ENCODE measurements at places on chromosomes 6 and 20.

DNA sequence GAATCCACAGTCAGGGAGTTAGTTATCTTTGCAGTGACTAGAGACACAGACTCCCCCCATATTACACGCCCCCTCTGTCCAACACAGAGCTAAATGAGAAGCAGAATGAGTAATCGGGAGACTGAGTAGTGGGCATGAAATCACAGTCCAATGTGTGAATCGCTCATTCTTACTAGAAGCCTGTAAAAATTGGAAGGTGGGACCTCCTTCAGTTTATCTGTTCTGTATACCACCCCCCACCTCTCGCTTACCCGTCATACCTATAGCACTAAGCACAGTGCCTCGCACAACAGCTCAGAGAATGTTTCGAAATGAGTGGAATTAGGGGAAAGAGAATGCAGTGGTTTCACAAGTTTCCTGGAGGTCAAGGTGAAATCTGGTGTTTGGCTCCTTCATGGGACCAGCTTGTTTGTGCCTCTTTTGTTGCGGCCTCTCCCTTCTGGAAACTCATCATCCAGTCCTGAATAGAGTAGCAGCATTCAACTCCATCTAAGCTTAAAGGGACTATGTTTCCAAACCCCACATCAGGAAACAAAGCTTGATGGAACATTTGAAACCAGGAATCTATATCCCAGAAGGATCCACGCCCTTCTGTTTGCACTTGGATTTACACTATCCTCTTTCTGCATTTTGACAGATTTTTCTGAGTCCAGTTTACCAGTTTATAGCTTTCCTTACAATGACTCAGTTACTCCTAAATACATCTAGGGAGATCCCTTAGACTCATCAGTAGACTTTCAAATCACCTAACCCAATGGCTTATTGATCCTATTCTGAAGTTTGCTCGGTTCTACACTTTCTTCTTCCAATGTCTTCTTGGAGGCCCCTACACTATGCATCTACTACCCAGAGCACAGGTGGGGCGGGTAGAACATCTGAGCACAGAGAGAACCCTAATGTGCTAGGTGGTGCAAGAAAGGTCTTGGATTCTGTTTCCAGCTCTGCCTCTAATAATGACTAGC, 59.2 kb upstream of the PIM1 start:
- no peak for DNase-seq

- no peak for DNase-seq
Observed at GRCh38 chr6:25027221-25027916, 91.6 kb upstream of the RIPOR2 start.

DNA sequence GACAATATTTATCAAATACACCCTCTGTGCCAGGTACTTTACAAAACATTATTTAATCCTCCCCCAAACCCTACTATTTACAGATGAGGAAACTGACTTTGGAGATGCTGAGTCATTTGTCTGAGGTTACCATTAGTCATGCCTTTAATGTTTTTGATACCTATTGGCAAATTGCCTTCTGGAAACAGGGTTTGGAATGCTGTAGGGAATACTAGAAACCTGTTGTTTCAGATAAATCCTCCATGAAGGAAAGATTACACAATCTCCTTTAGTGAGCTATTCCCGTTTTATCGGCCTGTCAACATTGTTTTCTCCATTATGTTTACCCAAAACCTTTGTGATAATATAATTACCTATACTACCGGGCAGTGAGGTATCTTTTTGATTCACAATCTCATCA, 93.6 kb upstream of the ADGRF1 start:
- peak; percentile 44 for DNase-seq

DNA sequence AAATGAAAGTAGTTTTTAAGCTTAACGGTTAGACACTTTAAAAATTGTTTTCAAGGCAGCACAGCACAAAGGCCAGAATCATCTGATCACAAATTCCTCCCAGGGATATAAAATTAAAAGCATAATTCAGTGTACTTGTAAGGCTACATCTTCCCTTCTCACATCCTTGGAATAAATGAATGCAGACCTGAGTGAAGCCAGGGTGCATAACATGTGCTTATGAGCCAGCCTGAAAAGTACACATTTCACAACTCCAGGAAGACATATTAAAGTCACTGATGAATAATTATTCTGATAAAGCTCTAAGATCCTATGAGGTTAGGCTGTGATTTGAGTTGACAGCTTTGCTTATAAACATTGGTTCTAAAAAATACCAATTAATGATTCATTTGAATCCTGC, 163.6 kb downstream of the BTBD9 start:
- no peak for DNase-seq

DNA sequence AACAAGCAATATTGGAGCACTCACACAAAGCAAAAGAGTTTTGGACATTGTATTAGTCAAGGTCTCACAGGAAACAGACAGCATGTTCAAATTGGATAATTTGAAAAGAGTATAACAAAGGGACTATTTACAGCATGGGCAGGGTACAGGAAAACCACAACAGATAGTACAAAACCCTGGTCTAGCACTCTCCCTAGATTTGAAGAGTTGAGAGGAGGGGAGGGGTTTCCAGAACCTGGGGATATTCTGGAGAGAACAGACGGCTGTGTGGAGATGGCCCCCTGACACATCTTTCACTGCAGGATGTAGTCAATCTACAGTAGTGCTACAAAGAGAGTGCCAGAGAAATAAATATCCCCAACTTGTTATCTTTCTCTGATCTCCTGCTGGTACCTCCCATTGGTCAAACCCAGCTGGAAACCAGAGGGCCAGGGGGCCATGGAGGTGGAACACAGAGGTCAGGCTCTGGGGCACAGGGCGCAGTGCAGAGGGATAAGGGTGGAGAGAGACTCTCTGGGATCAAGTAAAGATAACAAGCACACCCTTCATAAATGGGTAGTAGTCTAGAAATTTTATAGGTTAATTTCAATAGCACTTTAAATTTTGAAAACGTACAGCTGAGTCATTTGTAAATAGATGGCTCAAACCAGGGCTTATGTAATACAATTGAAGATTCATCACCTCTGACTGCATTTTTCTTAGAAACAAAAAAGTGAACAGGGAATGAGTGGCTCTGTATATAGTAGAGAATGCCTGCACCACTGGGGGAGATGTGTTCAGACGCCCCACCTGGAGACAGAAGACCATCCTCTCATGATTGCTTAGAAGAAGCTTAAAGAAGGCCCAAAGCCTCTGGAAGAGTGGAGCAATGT, 25.7 kb downstream of the RCAN2 start:
- DNase-seq: no peak

- DNase-seq: no peak
Observed at GRCh38 chr20:9053108-9053507, 15.8 kb upstream of the PLCB4 start.

- no peak for DNase-seq
Observed at GRCh38 chr20:12970372-12970821, 38.4 kb upstream of the SPTLC3 start.

DNA sequence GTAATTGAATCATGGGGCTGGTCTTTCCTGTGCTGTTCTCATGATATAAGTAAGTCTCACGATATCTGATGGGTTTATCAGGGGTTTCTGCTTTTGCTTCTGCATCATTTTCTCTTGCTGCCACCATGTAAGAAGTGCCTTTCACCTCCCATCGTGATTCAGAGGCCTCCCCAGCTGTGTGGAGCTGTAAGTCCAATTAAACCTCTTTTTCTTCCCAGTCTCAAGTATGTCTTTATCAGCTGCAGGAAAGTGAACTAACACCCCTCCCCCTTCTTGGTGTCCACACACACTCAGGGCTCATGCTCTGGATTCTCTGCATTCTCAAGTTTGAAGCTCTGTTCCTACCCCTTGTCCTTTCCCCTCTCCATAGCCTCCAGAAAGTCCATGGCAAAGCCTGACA, 107.1 kb downstream of the THBS2 start:
- DNase-seq: no peak

- no peak for DNase-seq
Observed at GRCh38 chr6:10995114-10995707, 48.9 kb downstream of the ELOVL2 start.

GRCh38 chr6:142796571-142796970, 148.4 kb downstream of the HIVEP2 start:
- DNase-seq: no peak

DNA sequence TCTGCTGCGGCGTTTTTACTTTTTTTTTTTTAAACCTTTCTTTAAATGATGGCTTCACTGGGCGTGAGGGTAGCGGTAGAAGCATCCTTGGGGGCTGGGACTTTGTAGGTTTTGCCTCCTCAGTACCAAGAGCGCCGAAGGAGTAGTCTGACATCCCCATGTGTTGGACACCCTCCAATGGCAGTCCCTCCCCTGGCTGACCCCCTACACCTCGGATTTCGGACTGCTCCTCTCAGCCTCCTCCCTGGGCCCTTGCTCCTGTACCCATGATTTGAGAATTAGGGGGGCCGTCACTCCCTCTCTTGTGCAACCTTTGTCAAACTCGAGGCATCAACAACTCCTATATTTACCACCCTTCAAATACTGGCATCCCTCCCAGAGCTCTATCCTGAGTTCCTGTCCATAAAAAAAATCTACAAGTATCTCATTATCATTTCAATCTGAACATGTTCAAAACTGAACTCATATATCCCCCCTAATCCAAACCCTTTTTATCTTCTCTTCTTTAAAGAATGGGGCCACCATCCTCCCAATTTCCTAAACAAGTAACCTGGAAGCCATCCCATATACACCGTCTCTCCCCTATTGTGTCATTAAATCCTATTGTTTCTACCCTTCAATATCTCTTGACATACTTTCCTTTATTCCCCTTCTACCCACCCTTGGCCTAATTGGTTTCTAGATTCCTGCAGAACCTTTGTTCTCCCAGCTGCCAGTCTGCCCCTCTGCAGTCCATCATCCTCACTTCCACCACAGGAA, 1.2 kb upstream of the ARFGEF3 start:
- DNase-seq: no peak

DNA sequence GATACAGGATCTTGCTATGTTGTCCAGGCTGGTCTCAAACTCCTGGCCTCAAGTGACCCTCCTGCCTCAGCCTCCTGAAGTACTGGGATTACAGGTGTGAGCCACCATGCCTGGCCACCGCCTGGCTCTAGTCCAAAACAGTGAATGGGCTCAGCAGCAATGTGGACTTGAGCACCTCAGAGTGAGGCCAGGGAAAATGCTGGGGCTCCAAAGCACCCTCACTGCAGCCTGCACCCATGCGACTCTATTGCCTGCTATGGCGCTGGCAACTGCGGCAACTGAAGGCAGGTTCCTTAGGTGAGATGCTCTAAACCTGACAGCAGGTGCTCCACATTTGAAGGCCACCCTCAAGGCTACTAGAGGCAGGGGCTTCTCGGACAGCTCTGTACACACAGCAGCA, 26.5 kb downstream of the MAP1LC3A start:
- no peak for DNase-seq

DNA sequence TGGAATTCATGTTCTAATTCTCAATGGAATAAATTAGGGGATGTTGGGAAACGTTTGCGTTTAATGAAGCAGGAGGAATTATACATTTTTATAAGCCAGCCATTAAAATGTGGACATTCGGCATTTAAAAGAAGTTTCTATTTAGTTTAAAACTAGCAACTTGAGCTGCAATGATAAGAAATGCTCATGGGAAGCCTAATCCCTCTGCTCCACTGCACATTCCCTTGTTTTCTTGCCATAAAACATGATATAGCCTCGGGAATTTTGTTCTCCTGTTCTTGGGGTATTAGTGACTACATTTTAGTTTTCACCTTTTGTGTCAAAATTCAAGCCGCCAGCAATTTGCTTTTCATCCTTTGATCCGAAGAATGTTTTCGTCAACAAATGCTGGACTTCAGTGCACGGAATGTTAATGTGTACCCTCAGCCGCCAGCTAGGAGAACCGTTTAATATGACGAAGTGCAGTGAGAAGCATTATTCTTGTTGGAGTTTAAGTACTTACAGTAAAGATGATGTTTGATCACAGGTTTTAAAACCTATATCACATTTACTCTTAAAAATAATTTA, 137.9 kb downstream of the HIVEP1 start:
- DNase-seq: no peak

DNA sequence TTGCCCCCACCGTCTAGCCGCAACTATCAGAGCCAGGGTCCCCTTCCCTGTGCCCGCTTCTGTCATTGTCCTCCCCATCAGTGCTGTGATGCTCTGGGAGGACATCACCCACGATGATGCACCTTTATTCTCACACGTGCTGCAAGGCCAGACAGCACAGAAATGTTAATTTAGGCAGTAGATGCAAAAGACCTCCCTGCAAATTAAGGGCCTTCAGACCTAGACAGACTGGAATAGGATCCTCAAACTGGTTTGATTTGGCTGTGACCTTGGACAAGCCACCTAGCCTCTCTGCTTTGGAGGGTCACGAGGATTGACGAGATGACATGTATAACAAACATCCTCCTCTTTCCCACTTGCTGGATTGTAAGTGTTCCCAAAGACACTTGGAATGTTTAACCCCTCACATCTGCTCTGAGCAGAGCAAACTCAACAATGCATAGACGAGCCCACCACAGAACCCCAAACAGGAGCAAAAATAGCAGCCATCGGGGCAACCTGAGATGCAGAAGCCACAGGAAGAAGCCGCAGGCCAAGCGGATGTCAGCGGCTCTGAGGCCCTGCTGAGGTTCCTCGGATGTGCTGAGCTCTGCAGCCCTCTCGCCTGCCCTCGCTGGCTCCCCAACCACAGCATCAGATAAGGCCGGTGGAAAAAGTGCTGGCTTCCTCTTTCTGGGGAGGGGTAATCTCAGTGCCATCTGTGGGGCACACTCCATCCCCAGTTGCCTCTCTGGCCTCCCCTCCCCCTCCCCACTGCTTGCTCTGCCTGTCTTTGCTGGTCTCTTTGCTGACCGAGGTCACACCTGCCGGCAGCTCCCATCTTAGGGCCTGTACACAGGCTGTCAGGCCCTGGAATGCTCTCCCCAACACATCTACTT, 35.3 kb downstream of the TOX2 start:
- no peak for DNase-seq

- DNase-seq: no peak
Observed at GRCh38 chr20:18851629-18852028, 38.0 kb downstream of the SCP2D1 start.

- DNase-seq: no peak
Observed at GRCh38 chr6:109807881-109808280, 116.8 kb downstream of the FIG4 start.

DNA sequence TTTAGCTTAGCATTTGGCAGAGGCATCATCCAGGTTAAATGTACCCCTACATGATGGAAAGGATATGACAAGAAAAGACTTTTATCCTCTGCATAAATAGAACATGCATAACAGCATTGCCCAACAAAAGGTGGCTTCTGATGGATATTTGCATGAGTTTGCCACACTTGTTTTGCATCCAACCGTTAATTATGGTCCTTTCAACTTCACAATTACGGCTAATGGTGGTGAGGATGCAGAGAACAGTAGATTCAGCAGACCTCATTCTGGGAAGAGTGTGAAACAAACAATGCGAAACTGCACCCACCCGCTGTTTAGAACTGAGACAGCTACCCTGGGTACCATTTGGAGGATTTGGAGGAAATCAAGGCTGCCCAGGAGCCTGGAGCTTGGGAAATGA, 690.9 kb upstream of the CHD6 start:
- DNase-seq: no peak

GRCh38 chr20:38452880-38453624, 17.9 kb upstream of the SNHG17 start:
- DNase-seq: no peak

GRCh38 chr6:99138445-99138844, 190.7 kb upstream of the FBXL4 start:
- DNase-seq: no peak

GRCh38 chr20:51800872-51801121, 1.5 kb downstream of the SALL4 start:
- DNase-seq: no peak

Measured in SHP77 (cell line).